Endothelial cell of umbilical vein (primary cell): ENCODE measurements at places on chromosomes 4 and X. TPM values are rescaled to one million over a fixed set of nuclear protein-coding genes. Genes with fewer than 3 reads are reported as not detected.

The MECP2 gene
- total RNA-seq = 40.9 and 45.3 TPM in 2 replicates

The CORIN gene
- total RNA-seq = 0.40 TPM in 1 of 2 replicates, not detected in the other

The HMGN5 gene
- total RNA-seq = 5.3 and 6.1 TPM in 2 replicates

The GK gene
- total RNA-seq = 7.6 and 7.7 TPM in 2 replicates

The ATP1B4 gene
- total RNA-seq = not detected in 2 replicates

The PABPC1L2A gene
- total RNA-seq = not detected in 2 replicates

The TCEAL8 gene
- total RNA-seq = 51.8 and 52.0 TPM in 2 replicates

The EBP gene
- total RNA-seq = 102 and 114 TPM in 2 replicates

GRCh38 chr4:70619778-70620177 lies 8.8 kb upstream of the ENAM start:
- DNase-seq = no peak

- no peak for DNase-seq
Measured at GRCh38 chr4:31146366-31146765, 426.2 kb downstream of the PCDH7 start.

- no peak for DNase-seq
Measured at GRCh38 chr4:168601899-168602298, 105.0 kb downstream of the PALLD start.

DNA sequence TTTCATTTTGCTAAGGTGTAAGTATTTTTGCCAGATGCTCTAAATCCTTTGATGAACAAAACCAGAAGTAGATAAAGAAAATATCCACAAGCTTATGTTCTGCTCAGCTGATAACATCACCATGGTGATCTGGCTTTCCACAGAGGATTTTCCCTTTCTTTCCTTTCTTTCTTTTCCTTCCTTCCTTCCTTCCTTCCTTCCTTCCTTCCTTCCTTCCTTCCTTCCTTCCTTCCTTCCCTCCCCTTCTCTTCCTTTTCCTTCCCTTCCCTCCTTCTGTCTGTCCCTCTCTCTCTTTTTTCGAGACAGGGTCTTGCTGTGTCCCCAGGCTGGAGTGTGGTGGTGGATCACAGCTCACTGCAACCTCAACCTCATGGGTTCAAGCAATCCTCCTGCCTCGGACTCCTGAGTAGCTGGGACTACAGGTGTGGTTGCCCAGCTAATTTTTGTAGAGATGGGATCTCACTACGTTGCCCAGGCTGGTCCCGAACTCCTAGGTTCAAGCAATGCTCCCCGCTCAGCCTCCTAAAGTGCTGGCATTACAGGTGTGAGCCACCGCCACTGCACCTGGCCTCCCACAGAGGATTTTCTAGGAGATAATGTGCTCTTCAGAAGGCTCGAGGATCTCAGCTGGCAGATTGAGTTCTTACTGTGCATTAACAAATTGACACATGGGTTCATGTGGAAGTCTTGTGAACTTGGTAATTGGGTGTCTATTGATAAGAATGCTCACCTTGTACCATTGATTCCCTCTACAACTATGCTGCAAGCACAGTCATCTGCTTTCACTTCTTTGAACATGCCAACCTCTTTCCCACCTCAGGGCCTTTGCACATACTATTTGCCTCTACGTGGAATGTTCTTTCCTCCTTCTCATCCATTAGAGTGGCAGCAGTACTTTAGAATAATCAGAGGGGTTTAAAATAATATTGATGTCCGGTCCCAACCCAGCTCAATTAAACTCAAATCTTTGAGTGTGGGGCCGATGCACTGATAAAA lies 1.4 kb upstream of the RHOH start:
- DNase-seq = no peak

DNA sequence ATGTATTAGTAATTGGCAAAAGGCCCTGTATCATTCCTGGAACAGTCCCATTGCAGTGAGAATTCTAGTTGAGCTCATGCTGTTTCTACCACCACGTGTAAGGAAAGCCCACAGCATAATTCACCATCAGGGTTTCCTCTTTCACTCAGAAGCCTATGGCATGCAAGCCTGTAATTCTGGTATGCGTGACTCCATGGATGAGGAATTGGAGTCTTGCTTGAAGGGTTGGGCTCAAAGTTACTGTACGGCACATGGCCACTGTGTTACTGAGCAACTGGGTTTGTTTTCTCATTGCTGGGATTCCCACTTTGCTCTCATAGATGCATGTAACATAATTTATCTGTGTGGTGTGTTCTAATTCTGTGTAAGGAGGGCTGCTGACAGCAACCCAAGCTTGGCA lies 132.3 kb upstream of the NR3C2 start:
- DNase-seq = no peak

- DNase-seq = no peak
Measured at GRCh38 chr4:39102297-39102696, 40.3 kb downstream of the KLHL5 start.

DNA sequence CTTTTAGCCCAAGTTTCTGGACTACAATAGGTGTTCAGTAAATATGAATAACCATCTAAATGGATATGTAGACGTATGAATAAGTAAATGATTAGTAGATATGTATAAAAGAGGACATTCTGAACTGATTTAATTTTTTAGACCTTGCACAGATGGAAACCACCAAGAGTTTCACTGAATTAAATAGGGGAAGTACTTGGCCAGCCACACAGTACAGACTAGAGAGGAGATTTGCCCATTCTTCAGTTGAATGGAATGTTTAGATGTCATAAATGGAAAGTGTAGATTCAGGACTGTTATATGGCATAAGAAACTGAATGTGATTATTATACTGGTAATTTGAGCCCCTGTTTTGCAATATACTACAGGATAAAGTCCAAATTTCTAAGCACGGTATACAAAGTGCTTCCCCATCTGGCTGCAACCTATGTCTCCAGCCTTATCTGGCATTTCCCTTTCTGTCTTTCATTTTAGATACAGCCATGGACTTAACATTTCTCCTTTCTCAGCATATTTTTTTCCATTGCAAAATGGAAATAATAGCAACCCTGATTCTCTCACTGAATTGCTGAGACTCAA lies 137.8 kb upstream of the HS3ST1 start:
- DNase-seq = no peak

DNA sequence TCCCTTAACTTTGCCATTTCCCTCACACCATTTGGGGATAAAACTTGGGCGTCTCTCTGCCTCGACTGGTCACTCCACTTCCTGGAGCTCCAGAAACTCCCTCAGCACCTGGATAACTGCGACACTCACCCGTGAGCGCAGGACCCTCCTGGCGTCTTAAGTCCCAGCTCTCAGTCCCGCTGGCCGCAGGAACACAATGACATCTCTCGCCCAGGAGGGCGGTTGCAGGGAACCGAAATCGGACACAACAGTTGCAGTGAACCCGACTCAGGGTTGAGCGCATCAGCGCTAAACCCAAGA lies 370.9 kb upstream of the SMIM31 start:
- DNase-seq = no peak

- DNase-seq = no peak
Measured at GRCh38 chr4:167541286-167541685, 307.0 kb upstream of the SPOCK3 start.

- no peak for DNase-seq
Measured at GRCh38 chrX:74890676-74891430, 34.4 kb downstream of the NEXMIF start.

GRCh38 chrX:103616676-103617186 lies 9.0 kb downstream of the TCEAL3 start:
- DNase-seq = no peak

DNA sequence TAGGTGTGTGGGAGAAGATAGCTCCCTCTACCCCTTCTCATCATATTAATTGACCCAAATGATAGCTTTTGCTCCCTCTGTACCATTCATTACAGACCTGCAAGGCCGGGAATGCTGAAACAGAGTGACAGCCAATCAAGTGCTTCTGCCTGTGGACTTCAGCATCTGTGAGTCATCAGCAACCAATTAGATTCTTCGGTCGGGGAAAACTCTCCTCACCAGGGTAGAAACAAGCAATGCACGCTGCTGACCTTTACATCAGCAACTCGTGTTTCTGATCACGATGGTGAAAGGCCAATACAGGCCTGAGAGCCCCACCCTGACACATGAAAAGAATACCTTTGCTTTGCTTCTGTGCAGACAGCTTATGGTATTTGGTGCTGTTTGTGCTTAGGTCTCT lies 347.2 kb upstream of the DDX53 start:
- DNase-seq = no peak

- no peak for DNase-seq
Measured at GRCh38 chr4:145852256-145852839, 86.3 kb downstream of the ZNF827 start.

DNA sequence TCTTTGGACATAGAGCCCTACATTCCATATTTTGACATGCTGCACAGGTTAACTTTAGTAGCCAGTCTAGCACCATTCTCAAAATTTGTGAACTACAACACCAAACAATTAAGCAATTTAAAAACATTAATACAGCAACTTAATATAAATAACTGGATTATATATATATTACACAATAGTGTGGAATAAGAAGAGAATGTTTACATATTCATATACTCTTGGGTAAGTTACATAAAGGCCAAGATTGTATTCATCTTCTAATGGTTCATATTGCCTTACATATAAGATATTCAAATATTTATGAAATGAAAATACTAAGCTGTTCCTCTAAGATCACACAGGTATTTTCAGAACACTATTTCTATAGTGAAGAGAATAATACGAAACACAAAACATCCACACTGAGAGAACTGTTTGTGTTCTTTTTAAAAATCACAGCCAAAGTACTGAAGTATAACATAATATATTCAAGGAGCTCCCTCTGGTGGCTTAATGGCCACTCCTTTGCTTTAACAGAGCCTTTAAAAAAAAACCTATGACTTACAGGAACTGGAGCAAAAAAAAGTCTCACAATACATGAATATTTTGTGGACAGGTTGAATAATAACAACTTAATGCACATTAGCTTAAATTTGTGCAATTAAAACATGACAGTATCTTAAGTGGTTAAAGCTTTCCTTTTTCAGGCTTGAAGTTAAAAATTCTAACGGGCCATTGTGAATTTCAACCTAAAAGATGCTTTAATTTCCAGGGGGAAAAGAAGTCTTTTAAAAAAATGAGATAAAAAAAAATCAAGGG lies 46.2 kb downstream of the NEK1 start:
- peak; percentile 80 for DNase-seq

DNA sequence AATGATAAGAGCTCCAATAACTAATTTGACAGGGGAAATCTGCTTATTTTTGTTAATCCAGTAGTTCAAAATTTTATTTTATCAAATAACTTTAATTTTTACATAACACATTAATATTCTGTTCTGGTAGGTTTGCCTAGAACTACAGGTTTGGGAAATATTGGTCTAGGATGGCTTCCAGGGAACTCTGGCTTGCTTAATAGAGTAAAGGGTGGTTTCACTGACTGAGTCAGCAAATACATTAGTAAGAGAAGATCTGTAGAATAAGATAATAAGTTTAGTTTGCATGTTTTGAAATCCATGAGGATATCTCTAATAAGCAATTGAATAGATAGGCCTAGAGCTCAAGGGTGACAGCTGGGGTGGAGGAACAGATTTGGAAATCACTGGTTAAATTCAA lies 500.7 kb downstream of the ZNF674 start:
- DNase-seq = no peak

DNA sequence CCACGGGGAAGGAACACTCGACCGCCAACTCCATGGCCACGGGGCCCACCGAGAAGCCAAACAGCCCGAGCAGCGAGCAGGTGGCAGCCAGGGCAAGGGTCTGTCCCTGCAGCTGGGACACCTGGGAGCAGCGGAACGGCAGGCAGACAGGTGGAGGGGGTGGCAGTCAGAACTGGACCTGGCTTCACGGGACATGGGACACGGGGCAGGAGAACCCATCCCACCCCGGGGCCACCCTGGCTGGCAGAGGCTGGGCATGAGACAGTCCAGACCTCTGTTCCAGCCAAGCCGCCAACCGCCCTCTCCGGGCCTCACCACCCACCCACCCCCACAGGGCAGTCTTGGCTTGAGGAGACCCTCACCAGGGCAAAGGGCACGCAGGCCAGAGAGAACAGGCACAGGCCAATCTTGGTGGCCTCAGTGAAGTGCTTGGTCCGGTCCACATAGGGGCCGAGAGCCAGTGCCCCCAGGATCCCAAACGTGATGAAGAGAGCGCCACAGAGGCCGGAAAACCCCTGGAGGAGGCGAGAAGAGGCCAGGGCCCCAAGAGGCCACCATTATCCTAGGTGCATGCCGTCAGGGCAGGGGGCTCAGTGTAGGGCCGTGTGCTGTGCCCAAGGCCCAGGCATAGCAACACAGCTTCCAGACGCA lies 5.6 kb downstream of the SLC49A3 start:
- no peak for DNase-seq

DNA sequence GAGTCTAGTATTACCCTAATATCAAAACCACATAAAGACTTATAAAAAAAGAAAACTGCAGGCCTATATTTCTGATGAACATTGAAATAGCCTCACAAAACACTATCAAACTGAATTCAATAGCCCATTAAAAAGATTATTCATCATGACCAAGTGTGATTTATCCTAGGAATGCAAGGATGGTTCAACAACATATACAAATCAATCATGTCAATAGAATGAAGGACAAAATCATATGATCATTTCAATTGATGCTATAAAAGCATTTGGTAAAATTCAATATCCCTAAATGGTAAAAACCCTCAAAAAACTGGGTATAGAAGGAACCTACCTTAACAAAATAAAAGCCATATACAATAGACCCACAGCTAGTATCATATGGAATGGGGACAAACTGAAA lies 797.9 kb upstream of the INTU start:
- DNase-seq = no peak

DNA sequence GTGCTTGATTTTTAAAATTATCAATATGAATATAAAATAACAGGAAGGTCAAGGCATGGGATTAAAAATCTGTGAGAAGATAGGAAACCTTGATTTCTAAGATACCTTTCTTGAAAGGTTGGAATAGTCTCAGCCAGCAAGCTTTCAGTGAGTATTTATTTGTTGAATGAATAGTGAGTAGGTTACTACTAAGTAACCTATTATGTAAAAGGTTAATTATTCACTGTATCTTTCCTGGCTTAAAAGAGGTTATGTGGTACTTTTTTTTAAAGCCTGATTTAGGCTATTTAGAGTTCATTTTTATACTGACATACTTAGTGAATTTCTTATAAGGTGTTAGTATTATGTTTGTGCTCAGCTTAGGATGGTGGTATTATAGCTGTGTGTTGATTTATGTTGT lies 123.5 kb downstream of the PTPN13 start:
- DNase-seq = no peak

DNA sequence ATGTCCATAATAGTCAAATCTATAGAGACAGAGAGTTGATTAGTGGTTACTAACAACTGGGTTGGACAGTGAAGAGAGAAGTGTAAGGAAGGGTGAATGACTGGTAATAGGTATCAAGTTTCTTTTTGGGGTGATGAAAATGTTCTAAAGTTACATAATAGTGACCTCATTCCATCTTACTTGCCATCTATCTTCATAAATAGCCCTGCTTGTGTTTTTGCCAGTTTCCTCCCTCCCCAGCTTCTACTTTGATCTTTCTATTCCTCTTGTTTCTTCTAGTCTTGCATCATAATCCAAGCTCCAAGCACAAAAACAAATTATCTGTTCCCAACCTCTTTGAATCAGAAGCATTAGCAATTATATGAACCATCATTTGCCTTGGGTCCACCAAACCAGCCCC lies 40.2 kb upstream of the TET2 start:
- no peak for DNase-seq
